Uterus (tissue), 4 donors: ENCODE measurements at places on chromosomes 12 and 14. TPM values are rescaled to one million over a fixed set of nuclear protein-coding genes. Genes with fewer than 3 reads are reported as not detected.

The SCYL2 gene
- total RNA-seq, result 24.6 TPM

The ANKRD33 gene
- total RNA-seq, result 0.27 TPM

The TMPO gene
- 96.1 TPM for total RNA-seq

The AMDHD1 gene
- not detected for total RNA-seq

DNA sequence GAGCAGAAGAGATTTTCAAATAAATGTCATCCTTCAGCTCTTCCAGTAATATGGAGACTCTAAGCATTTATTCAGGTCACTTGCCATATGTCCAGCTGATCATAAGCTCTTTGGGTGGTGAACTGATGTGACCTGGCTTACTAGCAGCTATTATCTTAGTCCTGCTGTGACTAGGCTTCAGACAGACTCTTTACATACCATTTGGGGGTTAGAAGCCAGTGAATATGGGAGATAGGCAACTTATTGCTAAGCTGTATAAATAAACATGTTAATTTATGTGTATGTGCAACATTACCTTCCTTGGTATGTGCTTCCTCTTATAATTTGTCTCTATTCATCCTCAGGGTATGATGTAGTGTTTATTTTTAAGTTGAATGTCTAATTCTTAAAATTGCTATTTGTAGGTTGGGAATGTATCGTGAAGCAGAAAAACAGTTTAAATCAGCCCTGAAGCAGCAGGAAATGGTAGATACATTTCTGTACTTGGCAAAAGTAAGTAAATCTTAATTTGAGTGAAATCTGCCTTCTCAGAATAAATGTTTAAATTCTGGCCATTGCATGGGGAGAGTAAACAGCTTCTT is 32.4 kb downstream of the TTC8 start:
- H3K27me3 ChIP-seq, result no peaks in the 10 kb centered on the region
- H3K4me3 ChIP-seq, result no peak overlapping the region

The PDE3A gene
- total RNA-seq, result 7.7 TPM
